Mesenteric fat pad (tissue), 1 donor: ENCODE measurements at places on chromosomes 6 and 20.

DNA sequence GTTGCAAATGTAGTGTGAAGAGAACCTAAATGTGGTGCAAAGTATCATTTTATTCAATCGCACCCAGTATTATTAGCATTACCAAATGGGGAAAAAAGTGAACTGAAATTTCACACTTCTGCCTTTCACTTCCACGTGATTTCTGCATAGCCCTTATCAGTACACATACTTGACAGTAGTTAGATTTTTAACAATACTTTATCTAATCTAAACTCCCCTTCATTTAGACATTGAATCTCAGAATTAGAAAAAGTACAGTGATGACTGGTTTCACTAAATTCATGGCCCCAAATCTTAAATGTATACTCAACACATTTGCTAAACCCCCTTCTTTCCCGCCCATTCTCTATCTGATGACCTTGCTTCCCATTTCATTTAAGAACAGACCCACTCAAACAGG, 14.3 kb downstream of the STX7 start:
- no peak for DNase-seq

DNA sequence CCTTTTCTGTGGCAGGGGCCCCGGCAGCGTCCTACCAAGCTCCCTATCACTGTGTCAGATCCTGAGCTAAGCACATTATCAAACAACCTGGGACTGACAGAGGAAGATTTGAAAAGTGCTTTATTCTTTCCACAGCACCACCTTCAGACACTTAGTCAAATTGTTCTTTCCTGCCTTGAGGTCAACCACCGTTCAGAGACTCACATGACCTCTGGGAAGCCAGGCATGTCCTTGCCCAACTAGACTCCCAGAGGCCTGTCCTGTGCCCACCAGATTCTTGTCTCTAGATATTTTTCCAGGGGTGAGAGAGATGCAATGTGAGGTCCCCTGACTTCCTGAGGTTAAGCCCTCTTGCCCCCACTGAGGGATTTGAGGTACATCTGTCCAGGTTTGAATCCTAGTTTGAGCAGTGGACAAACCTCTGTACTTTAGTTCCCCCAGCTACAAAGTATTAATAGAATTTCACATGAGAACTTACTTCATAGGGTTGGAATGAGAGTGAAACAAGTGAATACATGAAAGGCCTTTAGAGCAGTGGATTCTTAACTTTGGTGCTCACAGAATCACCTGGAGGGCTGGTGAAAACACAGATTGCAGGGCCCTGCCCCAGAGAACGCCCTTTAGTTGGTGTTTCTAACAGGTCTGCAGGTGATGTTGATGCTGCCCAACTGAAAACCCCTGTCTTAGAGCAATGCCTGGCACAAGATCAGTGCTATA, 179.8 kb downstream of the CLIC5 start:
- no peak for DNase-seq

GRCh38 chr6:154637392-154637791, 95.8 kb upstream of the SCAF8 start:
- DNase-seq = no peak

DNA sequence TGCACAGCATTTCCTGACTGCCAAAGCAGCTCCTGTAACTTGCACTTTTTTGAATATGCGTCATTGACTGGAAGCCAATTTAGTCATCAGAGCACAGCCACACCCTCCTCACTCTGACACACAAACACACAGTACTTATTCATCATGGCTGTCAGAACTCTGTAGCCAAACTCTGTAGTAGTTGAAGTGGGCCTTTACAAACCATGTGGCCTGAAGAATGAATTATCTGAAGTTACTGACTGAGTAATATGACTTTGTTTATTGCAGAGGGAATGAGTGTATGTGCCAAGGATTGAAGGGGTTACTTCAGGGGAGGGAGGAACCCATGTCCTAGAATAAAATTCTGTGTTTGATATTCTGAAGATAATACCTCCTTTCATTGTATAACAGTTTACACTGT, 102.7 kb downstream of the FIG4 start:
- no peak for DNase-seq

DNA sequence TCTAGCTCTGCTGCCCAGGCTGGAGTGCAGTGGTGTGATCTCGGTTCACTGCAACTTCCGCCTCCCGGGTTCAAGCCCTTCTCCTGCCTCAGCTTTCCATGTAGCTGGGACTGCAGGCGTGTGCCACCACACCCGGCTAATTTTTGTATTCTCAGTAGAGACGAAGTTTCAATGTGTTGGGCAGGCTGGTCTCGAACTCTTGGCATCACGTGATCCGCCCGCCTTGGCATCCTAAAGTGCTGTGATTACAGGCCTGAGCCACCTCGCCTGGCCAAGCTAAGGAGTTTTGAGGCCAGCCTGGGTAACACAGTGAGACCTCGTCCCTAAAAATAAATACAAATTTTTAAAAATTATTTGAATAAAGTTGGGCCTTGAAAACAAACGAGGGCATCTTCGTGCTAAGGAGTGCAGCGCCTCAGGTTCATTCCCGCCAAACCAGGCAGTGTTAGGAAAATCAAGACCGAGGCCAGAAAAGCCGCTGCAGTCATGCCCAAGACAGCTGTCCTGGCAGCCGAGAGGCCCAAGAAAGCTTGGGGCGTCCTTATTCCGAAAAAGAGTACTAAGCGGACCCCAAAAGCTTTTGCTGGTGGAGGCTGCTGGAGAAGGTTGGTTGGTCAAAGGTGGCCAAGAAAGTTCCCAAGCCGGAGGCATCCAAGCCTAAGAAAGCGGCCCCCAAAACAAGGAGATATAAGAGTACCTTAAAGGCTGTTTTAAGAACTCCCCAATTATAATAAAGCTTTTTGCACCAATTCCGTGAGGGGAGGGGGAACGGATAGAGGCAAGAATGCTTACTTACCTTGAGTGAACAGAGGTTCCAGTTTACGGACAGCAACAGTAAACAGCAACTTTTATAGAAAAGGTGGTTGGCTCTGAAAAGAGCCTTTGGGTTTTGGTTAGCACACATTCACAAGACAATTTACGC, 109.0 kb downstream of the HFE start:
- DNase-seq = no peak

DNA sequence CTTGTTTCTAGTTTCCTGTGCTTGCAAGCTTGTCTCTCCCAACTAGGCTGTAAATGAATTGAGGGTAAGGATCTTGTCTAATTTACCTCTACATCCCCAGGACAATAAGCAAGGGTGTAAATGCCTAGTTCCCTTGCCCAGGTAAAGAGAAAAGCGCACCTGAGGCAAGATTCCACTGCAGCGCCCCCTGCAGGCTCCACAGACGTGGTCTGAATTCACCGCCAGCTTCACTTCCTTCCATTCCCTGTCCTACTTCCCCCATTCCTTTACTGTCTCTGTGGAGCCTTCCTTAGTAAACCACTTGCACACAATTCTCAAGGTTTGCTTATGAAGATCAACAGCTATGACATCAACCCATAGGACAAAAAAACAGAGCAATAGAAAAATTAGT, 42.3 kb downstream of the ANKEF1 start:
- no peak for DNase-seq

DNA sequence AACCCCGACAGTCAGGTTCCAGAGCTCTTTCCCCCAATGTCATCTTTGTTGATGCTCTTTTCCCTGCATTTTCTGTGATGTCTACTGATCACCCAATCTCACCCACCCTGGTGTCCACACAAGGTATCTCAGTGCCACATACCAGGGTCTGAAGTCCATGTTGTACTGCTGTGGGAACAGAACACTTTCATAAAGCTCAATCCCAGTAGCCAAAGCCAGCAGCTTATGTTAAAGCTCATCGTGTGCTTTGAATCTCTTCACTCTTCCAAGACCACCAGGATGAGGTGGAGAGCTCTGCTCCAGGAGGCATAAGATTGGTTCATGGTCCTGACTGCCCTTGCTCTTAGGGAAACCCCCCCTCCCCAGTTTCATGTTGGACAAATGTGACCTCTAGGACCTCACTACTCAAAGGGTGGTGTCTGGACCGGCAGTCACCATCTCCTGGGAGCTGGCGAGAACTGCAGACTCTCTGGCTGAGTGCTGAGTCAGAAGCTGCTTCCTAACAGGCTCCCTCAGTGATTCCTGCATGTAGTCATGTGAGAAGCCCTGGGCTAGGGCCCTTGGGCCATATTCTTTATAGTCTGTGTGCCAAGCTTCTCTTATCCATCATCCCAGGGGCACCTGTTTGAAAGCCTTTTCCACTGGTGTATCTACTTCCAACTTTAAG, 13.4 kb upstream of the CPNE5 start:
- no peak for DNase-seq

DNA sequence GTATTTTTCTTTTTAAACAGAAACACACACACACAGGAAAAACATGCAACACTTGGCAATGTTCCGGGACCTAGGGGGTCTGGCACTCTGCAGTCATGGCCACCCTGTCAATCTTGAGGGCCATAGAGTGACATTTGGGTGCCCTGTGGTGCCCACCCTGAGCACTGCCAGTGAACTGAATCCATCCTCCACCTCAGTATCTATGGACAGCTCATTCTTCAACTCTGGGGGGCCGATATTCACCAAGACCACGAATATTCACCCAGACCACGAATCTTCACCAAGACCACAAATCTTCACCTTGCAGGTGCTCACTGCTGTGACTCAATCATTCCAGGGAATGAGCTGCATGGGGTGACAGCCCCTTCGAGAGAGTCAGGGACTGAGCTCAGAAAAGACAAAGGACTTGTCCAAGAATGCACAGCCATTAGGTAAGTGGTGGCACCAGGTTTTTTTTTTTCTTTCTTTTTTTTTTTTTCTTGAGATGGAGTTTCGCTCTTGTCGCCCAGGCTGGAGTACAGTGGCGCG, 19.1 kb downstream of the SNAI1 start:
- no peak for DNase-seq

- DNase-seq = no peak
Measured at GRCh38 chr6:22435151-22435550, 134.2 kb upstream of the HDGFL1 start.

- DNase-seq = no peak
Measured at GRCh38 chr6:21612067-21612745, 18.7 kb downstream of the SOX4 start.

DNA sequence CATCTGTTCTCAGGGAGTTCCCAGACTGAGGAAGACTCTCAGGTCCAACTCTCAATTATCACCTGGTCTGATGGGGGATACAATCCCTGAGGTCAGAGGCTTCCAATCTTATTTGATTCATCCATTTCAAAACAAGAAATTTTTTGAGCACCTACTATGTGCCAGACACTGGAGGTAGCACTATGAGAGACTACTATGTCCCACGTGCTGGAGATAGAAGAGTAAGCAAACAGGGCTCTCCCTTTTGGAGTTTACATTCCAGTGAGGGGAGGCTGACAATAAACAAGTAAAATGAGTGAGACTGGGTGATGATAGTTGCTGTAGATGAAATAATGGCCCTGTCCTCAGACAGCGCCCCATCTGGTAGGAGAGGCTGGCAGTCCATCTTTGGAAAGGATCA, 16.5 kb downstream of the TMEM151B start:
- no peak for DNase-seq

DNA sequence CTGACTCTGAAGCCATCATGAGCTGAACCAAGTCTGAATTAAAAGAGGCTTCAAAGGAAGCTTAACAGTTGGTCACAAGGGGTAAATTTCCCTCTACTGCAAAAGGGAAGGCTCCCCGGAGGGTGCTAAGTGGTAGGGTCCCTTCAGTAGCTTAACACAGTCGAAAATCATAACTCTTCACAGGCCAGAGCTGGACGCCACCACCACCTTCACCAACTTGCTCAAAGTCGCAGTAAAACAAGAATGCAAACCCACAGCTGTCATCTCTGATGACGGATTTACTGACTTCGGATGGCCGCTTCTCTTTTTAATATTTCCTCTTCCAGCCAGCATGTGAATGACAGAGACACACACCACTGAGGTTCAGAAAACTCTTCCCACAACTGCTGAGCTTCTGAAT, 144.7 kb upstream of the FBXL4 start:
- DNase-seq = no peak

DNA sequence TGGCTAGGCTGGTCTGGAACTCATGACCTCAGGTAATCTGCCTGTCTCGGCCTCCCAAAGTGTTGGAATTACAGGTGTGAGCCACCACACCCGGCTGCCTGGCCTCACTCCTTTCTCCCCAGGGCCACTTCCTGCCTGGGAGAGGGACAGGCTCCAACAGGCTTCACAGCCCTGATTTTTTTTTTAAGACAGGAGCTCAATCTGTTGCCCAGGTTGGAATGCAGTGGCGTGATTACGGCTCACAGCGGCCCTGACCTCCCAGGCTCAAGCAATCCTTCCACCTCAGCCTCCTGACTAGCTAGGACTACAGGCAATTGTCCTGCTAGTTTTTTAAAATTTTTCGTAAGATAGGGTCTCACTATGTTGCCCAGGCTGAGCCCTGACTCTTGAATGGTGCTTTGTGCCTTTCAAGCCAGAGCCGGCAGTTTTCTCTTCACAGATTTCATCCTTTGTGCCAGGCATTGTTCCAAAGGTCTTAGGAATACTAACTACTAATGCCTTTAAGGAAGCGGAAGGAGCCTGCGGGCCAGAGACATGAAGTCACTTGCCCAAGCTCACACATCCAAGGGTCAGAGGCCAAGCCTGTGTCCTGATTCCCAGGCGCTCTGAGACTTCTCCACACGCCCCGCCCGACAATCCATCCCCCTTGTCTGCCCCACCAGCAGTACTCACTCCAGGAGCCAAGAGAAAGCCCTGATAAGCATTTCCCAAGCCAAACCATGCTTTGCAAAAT, 19.2 kb downstream of the CAPN11 start:
- DNase-seq = peak; percentile 92

GRCh38 chr20:46047821-46048220, 18.8 kb downstream of the SLC12A5 start:
- DNase-seq = no peak

DNA sequence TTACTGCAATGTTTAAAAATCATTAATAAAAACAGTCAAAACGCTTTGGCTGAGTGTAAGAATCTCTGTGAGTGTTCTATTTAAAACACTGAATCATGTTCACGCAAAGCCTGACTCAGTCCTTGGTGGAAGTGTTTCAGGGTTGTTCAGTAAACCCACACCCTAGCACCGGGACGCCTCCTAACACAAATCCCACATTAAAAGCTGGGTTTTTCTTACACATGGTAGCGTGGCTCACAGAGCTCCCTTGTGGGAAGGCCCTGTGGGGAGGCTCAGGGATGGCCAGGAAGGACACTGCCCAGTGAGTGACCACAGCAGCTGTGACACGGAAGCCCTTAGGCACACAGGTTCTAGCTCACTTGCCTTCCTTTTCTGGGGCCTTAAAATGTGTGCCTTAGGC, 80.2 kb downstream of the GMPR start:
- peak; percentile 68 for DNase-seq

DNA sequence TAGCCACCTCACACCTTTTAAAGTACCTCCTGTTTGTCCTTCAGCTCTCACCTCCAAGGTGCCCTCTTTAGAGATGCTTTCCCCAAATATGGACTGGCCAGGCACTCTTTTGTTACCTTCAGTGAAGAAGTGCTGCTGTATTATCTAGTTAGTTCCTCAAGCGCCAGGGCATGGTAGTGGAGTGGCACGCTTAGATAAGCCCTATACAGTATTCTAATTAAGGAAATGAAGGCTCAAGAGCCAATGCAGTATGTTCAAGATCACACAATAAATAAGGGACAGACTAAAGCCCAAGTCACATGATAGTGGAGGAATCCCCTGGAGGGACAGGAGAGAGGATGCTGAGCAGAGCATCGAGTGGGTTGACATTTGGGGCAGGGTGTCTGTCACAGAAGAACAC, 28.5 kb upstream of the GFOD1 start:
- no peak for DNase-seq

GRCh38 chr20:38152621-38153221, 12.3 kb downstream of the TGM2 start:
- DNase-seq = peak; percentile 96
